ENCODE measurements at places on chromosomes 1 and 21.

DNA sequence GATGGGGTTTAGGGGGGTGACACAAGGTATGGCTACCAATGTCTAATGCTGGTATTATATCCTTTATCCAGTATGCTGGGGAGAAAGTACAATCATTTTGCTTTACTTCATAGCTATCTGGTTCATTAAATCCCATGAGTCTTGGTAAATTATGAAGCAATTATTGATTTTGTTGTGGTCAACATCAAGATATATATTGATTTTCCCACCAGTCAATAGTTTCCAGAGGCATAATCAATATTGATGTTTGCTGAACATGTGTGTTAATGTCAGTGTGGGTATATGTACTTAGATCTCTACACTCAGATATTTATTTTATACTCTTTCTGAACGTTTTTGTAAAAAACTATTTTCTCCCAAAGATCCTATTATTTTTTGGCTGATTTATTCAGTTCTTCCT, 155.5 kb downstream of the BACH1 start:
- no peak for DNase-seq

DNA sequence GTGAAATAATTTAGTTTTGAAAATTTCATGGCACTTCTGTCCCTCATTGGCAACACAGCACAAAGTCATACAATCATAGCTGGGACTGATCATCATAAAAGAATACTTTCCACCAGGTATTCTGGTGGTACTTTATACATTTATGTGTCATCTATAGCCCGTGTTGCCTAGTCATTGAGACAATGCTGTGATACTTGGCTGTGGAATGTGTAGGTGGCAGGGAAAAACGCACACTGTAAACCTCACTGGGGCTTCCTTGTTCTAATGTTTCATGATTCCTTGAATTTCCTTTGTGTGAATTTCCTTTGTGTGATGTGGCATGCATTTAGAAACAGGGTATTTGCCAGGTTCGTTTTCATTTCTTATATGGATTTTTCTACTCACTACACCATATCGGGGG, 118.3 kb downstream of the FMN2 start:
- peak; percentile 34 for DNase-seq

- DNase-seq = no peak
These were observed 41.6 kb upstream of the APP start for GRCh38 chr21:26212220-26212619.

DNA sequence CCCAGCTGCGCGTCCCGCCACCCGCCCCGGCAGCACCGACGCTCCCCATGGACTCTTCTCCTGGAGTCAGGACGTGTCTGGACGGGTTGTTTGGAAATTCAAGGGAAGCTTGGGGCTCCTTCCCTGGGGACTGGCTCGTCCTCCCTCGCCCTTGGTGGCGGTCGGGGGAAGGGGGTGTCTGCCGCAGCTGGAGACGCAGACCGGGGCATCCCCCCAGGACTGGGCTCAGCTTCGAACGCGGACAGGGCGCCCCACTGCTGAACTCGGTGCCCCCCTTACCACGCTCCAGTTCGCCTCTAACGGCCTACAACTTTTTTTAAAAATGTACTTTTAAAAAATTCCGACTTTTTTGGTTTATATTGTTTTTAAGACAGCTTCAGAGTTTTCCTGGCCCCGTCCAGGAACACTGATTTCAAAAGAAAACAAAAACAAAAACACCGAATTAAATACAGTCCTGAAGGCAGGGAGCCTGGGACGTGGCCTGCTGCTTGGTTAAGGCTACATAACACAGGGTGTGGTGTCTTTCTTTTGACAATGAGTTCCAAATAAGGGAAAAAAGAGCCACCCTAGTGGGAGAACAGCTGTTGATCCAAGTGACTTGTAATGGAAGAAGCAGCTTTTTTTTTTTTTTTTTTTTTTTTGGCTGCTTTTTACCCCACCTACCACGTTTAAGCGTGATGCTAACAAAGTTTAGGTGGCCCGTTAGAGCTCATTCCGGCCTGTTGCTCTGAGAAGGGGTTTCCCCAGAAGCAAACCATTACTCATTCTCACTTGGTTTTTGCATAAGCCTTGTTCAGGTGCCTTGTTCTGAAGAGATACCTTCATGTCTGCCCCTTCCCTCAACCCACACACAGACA, 862 bp upstream of the DIPK1A start:
- DNase-seq = peak; percentile 94

- peak; percentile 100 for DNase-seq
These were observed 14.5 kb upstream of the ERRFI1 start for GRCh38 chr1:8040586-8040985.

- DNase-seq = peak; percentile 61
These were observed 138.6 kb upstream of the EDN2 start for GRCh38 chr1:41622859-41623732.

GRCh38 chr1:59486615-59487014, 189.7 kb downstream of the FGGY start:
- DNase-seq = peak; percentile 58

DNA sequence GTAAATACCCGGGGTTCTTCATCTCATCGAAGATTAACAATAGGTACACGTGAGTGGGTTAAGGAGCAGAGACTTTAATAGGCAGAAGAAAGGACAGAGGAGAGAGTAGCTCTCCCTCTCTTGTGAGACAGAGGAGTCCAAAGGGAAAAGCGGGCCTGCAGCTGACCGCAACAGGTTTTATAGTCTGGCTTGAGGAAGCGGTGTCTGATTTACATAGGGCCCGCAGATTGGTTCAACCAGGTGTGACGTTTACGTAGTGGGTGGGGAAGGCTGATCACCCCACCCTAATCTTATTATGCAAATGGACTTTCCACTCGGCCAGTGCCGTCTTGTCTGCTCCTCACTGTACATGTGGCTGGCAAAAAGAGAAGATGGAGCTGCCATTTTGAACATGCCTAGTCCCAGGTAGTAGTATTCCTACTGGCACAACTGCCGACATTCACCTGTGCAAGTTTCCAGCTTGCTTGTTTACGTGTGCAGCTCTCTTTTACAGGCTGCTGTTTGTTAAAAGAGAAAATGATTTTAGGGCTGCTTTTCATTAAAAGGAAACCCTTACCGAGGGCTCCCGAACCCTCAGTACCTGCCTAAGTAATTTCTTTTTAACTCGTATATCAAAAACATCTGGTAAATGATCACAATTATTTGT, 10.6 kb downstream of the CDC14A start:
- no peak for DNase-seq

DNA sequence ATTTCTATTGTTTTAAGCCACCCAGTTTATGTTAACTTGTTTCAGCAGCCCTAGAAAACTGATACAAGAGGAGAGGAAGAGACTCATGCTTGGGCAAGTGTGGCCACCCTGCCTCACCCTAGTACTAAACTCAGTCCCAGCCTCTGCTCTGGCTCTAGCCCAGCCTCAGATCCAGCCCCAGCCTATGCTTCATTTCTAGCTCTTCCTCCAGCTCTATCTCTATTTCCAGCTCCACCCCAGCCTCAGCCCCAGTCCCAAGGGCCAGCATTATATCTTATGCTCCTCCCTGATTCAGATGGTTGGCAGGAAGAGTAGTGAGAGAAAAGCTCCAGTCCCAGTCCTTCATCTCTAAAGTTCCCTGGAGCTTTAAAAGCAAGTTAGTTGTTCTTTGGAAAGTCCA, 535.5 kb downstream of the PTPRC start:
- no peak for DNase-seq

- DNase-seq = no peak
These were observed 9.2 kb downstream of the PIGM start for GRCh38 chr1:160022330-160023310.

DNA sequence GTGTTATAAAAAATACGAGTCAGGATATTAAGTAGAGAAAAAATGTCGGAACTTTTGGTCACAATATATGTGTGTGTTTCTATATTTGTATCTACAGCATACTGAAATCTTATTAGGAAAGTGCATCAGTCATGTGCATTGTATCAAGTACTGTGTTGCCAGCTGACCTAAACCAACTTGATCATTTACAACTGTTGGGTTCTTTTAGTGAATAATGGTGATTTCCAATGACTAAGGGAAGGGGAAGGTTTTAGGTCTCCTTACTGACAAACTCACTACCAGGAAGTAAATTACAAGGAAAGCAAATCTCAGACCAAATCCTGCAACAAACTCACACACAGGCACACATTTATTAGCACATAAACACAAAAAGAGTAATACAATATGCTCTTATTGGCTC, 142.7 kb downstream of the TSEN15 start:
- no peak for DNase-seq
